ENCODE measurements at places on chromosomes 3 and 15.

- DNase-seq, result no peak
Measured at GRCh38 chr3:124034844-124035152, 42.9 kb upstream of the ROPN1 start.

GRCh38 chr15:68488966-68489365 is 57.0 kb upstream of the ITGA11 start:
- no peak for DNase-seq

- no peak for DNase-seq
Measured at GRCh38 chr3:128254066-128254590, 100.8 kb downstream of the EEFSEC start.

GRCh38 chr15:48954538-48954937 is 9.2 kb downstream of the SHC4 start:
- DNase-seq, result no peak

Measured in right lung (tissue), 10 donors.